ENCODE measurements at places on chromosomes 3 and 15. TPM values are rescaled to one million over a fixed set of nuclear protein-coding genes. Genes with fewer than 3 reads are reported as not detected.

DNA sequence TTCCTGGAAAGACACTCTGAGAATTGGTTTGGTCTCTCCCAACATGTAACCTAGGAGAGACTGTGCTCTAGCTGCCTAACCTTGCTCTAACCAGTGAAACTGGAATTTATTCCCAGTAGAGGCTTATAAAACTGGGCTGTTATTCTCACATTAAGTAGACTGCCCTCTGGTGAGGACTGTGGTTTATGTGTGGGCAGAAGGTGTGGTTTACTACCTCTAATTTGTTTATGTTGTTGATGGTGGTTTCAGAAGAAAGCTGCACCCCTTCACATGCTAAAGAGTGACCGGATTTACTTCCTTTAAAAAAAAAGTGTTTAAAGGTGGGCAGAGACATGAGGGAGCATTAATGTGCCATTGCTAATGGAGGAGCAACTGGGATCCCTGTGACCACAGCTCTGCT lies 273.2 kb downstream of the MECOM start:
- no peak for DNase-seq

- no peak for DNase-seq
Measured at GRCh38 chr3:128825117-128825725, 54.2 kb upstream of the ACAD9 start.

DNA sequence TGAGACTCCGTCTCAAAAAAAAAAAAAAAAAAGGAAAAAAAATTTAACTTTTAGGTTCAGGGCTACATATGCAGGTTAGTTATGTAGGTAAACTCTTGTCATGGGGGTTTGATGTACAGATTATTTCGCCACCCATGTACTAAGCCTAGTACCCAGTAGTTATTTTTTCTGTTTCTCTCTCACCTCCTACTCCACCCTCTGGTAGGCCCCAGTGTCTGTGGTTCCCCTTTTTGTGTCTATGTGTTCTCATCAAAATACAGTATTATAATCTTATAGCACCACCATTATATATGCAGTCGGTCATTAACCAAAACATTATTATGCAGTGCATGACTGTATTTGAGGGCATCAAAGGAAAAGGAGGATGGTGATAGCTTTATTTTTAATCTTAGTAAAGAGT lies 47.3 kb downstream of the CHP1 start:
- no peak for DNase-seq

- DNase-seq: no peak
Measured at GRCh38 chr3:127525373-127525772, 65.2 kb downstream of the TPRA1 start.

DNA sequence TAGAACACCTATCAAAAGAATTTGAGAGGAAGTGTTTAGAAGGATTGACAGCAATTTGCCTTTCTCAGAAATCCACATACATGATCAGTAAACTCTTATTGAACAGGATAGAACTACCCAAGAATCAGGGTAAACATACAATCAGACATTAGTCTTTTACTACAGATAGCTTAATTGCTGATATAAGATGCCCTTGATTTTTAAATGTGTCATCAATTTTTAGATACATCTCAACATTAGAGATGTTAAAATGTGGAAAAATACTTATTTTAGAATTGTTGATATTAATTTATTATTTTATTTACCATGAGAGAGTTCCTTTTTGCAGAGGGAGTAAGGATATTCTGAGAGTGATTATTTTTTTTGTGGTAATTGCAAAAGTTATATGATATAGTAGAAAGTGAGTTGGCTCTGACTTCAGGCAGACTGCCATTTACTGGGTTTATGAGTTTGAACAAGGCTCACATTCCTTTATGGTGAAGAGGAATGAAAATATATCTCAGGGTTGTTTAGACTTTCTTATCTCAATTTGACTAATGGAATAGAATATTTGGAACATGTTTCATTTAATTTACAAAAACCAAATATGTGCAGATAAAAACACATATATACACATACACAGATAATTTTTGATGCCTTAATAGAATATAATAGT lies 302.8 kb upstream of the GOLIM4 start:
- peak; percentile 26 for DNase-seq

GRCh38 chr3:114606336-114606735 lies 312.5 kb downstream of the TIGIT start:
- DNase-seq: no peak

- DNase-seq: no peak
Measured at GRCh38 chr15:69482686-69483256, 30.2 kb downstream of the RPLP1 start.

Gene SERPINI2
- 0.08 TPM for polyA plus RNA-seq

DNA sequence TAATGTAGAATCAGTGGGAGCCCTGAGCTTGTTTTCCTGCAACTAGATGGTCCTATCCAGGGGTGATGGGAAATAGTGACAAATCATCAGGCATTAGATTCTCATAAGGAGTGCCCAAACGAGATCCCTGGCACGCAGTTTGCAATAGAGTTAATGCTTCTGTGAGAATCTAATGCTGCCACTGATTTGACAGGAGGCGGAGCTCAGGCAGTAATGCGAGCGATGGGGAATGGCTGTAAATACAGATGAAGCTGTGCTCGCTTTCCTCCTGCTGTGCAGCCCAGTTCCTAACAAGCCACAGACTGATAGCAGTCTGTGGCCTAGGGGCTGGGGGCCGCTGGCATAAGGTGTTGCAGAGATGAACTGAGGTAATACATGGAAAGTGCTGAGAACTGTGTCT lies 28.3 kb upstream of the TMEM42 start:
- no peak for DNase-seq

Gene GJD2
- not detected for polyA plus RNA-seq

DNA sequence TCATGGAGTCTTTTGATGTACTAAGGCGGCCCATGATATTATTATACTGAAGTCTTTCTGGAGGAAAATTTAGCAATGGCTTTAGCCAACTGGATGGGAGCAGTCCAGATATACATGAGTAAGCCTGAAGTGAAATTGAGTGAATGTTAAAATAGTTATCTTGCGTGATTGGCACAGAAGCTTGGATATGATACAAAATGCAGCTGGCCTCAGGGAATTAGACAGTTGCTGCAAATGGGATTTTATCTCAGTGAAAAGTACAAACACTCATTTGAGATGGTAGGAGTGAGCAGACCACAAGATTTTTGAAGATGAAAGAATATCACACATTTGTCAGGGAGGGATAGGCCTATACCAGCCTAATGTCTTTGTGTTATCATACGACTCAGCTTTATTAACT lies 8.9 kb downstream of the LMOD3 start:
- DNase-seq: no peak

Gene DNAH12
- 0.01 TPM for polyA plus RNA-seq

Gene FAM219B
- polyA plus RNA-seq: 62.3 TPM

Gene XIRP1
- polyA plus RNA-seq: 0.03 TPM

- no peak for DNase-seq
Measured at GRCh38 chr3:156016902-156017301, 103.5 kb upstream of the KCNAB1 start.

Gene CLRN1
- polyA plus RNA-seq: not detected

Gene NMNAT3
- 11.9 TPM for polyA plus RNA-seq

DNA sequence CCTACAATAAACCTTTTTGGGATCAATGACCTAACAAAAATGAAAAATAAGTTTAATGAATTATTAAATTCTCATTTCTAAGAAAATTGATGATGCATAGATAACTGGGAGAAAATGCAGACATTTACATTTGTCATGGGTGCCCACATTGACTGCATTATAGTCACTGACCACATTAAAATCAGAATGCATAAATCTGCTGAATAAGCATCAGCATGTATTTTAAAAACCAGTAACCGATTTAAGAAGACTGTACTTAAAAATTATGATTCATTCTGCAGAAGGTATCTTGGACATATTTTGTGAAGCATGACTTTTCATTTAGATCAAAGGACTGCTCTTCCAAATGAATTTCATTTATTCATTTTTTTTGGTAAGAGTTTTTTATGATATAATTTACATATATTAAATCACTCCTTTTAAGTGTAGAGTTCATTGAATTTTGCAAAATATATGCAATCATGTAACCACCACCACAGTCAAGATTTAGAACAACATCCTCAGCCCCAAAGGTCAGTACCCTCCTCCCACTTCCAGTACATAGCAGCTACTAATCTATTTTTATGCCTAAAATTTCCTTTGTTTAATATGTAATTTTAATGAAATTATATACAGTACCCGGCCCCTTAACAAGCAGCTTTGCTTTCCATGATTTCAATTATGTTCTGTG lies 11.8 kb downstream of the KCNH8 start:
- DNase-seq: no peak

- no peak for DNase-seq
Measured at GRCh38 chr3:123687286-123687685, 102.4 kb upstream of the HACD2 start.

DNA sequence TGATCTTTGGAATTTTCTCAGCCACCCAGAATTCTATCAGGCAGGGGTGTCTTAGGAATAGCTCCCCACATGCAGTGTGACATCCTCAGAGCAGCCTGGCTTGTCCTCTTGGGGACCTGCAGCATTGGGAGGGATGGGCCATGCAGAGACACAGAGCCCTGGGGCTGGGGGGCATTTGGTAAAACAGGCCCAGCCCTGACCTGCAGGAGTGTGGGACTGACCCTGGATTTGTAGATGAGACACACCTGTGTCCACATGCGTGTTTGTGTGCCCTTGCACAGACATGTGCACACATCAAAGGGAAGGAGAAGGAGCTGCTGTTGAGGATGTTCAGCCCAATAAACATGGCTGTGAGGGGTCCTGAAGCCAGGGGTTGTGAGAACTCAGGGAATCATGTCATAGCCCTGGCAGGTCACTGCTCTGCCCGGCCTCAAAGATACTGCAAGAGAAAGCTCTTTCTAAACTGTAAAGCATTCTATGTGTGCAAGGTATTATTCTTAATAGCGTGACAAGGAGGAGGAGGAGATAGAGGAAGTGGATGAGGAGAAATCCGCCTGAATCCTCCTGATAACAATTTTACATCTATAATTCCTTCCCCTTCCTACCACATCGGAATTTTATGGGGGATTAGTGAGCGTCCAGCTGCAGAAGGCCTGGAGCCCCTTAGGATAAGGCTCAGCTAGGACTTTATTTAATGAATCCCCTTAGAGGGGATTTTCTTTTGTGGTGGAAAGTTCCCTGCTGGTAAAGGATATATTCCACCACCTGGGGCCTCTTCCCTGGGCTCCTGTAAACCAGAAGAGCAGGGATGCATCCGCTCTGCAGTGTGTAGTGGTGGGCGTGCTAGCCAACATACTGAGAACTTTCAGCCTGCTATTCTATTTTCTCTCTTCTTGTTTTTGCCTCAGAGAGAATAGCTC lies 245.5 kb downstream of the EPHB1 start:
- no peak for DNase-seq

DNA sequence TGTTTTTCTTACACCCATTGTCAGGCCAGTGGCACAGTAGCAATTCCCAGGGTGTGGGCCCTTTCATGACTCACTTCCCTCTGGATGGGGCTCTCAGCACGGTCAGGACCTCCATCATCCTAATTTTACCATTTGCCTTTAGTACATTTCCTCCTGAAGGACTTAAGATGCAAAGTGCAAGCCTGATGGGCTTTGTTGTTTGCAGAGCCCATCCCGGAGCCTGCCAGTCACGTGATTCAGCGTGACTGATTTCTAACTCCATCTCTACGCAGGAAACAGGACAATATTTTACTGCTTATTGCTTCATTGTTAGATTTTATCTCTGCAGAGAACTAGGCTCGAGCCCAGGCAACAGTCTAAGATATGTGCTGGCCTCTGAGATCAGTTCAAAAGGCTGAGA lies 223.7 kb downstream of the PDZRN3 start:
- no peak for DNase-seq

DNA sequence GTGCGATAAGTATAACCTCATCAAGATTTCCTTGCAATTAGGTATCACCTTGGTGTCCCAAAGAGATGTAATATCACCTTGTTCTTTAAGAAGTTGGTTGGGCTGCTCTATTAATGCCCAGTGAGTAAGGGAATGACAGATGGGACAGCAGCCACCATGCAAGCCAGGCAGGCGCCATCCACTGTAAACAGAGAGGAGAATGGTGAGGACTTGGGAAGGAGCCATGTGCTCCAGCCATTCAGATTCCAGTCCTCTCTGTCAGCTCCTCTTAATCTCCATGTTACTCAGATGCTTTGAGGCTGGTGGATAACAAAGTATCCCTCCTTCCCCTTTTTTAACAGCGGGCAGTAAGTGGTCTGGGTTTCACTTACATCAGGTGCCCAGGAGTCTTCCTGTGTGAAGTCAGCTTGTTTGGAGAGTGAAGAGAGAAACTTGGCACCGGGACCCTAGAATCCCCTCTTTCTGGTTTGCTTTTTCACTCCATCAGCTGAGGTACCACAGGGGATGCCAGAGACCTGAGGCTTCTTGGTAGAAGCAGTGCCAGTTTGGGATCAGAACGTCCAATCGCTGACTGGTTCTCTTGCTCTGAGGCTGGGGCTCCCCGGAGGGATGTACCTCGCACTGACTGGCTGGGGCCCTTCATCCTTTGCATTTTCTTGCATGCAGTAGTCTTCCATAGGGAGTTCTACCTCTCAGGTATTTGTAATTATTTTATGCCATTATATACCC lies 29.5 kb downstream of the SLCO3A1 start:
- no peak for DNase-seq

DNA sequence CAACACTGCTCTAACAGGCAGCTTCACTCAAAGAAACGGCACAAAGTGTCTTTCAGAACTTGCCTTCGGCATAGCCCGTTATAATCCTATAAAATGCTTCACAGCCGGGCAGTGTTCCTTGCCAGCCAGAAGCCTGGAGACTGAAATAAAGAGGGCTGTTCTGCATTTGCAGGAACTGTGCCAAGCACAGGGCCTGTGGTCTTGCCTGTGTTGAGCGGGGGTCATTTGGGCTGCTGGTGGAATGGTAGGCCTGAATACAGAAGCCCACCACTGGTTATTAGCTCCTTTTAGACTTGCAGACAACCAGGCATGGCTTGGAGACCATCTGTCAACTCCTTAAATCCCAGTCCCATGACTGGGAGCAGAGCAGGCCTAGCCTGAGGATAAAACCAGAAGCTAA lies 4.7 kb upstream of the ARHGEF3 start:
- no peak for DNase-seq

- DNase-seq: no peak
Measured at GRCh38 chr15:74042603-74043424, 39.5 kb downstream of the GOLGA6A start.

Gene DRD3
- not detected for polyA plus RNA-seq

GRCh38 chr3:29949940-29950616 lies 656.3 kb upstream of the TGFBR2 start:
- DNase-seq: no peak

DNA sequence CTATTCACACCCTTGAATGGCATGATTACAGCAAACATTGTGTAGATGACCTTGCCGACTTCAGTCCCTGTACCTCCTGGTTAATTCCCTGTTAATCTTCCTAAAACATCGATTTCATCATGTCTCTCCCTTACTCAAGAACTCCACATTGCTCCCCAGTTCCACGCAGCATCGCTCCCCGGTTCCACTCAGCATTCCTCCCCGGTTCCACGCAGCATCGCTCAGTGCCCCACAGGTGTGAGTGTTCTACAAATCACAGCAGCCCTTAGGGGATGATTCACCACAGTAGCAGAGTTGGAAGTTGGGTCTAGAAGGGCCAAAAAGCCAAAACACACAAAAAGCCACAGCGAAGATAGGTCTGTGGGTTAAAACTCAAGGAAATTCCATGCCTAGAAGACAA lies 8.6 kb upstream of the TNK2 start:
- DNase-seq: no peak

Gene PLIN1
- 24.4 TPM for polyA plus RNA-seq
